Occipital lobe (tissue), 3 donors: ENCODE measurements at places on chromosomes 5 and 9. TPM values are rescaled to one million over a fixed set of nuclear protein-coding genes. Genes with fewer than 3 reads are reported as not detected.

The PPIC gene
- total RNA-seq: 3.1 TPM

The RNF183 gene
- total RNA-seq: not detected

The PCDHAC2 gene
- total RNA-seq: 33.5 TPM

The ZNF484 gene
- 59.3 TPM for total RNA-seq

The ANKRD20A1 gene
- 7.6 TPM for total RNA-seq

The IL3 gene
- total RNA-seq: not detected

The PIGO gene
- 9.4 TPM for total RNA-seq

The MRPL50 gene
- total RNA-seq: 55.8 TPM

The TMOD1 gene
- total RNA-seq: 22.8 TPM

The GPX3 gene
- total RNA-seq: 12.3 TPM

The PCDHB9 gene
- 6.1 TPM for total RNA-seq

The SHISAL2B gene
- not detected for total RNA-seq

The LHX6 gene
- total RNA-seq: 20.0 TPM

The DMRTA1 gene
- 0.62 TPM for total RNA-seq

The ZBTB34 gene
- 83.0 TPM for total RNA-seq
